ENCODE measurements at places on chromosomes 1 and 21. TPM values are rescaled to one million over a fixed set of nuclear protein-coding genes. Genes with fewer than 3 reads are reported as not detected.

The PLPPR4 gene
- total RNA-seq = 0.13 TPM

The SLC44A5 gene
- total RNA-seq = 0.08 TPM

The MRPL24 gene
- 52.1 TPM for total RNA-seq

The TBX19 gene
- total RNA-seq = 0.26 TPM

The LGR6 gene
- not detected for total RNA-seq

The RNU1-2 gene
- under 0.01 TPM for total RNA-seq

The HSPA6 gene
- total RNA-seq = not detected
